Glutamatergic neuron (in vitro differentiated cells): ENCODE measurements at places on chromosomes 6 and 20.

- DNase-seq: no peak
These were observed 59.2 kb upstream of the TINAG start for GRCh38 chr6:54248994-54249393.

DNA sequence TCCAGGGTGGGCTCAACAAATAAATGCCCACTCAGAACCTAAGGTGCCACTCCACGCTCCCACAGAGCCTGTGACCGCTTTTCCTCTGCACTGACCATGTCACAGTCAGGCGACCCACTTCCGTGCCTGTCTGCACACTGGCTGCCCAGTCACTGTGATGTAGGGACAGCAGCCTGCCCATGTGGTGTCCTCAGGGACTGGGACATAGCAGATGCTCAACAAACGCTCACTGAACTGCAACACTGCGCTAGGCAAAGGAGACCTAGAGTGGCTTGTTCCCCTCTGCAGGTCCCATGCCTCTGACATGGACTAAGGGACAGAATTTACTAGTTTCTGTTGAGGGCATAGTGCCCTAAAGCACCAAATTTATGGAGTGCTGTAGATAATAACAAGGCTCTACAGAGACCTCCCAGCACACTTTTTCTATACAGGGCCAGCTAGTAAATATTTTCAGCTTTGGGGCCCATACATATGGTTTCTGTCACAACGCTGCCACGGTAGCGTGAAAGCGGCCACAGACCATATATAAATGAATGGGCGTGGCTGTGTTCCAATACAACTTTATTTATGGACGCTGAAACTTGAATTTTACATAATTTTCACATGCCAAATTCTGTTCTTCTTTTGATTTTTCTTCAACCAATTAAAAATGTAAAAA lies 57.8 kb upstream of the MRPS10 start:
- DNase-seq: no peak

- DNase-seq: no peak
These were observed 744 bp downstream of the RIOK1 start for GRCh38 chr6:7390226-7390878.

DNA sequence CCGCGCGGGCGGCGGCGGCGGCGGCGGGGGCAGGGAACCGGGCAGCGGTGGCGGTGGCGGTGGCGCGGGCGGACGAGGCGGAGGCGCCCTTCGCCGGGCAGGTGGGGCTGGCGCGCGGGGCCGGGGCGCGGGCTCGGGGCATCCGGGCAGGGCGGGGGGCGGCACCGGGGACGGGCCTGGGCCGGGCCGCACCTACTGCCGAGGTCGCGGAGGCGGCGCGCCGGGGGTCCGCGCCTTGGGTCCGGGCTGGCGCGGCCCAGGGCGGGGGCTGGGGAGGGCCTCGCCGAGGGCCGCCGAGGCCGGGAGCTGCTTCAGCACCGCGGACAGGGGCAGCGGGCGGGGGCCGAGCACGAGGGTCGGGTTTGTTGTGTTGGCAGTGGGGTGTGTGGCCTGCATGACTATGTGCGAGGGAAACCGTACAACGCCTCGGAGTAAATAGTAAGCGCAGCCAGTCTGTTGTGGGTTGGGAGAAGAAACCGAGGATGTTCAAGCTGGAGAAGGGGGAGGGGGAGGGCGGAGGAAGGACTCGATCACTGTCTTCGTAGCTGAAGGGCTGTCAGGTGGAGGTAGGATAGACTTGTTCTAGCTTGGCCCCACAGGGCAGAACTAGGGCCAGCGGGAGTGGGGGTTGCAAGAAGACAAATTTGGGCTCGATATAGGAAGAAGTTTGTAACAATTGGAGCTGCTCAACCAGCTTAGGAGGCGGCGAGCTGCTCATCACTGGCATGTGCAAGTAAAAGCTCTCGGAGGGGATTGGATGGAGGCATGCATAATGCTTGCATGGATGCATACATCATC lies 593 bp downstream of the MMP24 start:
- DNase-seq: peak; percentile 54

GRCh38 chr20:63678071-63678470 lies 18.4 kb upstream of the TNFRSF6B start:
- DNase-seq: no peak

- DNase-seq: no peak
These were observed 604 bp upstream of the RAB5IF start for GRCh38 chr20:36604952-36605398.

- no peak for DNase-seq
These were observed 603.9 kb downstream of the HDGFL1 start for GRCh38 chr6:23173234-23173633.

DNA sequence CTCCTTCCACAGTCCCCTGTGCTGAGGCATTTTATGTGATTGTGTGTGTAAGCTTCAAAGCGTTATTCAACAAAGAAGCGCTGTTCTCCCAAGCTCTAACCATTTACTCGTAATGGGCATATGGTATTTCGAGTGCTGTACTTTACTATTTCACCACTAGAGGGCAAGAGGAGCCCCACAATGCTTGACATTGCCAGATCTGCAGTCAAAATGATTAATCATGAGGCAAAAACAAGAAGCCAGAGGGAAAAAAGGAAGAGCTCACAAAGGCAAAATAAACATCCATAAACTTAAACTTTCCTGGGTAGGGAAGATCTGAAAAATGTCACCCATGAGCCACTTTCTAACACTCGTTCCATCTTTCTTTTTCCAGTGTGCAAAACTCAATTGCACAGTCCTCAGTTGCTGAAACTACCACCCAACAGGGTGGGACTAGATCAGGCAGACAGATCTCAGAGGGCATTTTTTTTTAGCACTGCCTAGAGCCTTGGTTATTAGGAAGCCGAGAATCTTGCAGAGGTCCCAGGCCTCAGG lies 215.0 kb upstream of the PLCB4 start:
- DNase-seq: no peak

DNA sequence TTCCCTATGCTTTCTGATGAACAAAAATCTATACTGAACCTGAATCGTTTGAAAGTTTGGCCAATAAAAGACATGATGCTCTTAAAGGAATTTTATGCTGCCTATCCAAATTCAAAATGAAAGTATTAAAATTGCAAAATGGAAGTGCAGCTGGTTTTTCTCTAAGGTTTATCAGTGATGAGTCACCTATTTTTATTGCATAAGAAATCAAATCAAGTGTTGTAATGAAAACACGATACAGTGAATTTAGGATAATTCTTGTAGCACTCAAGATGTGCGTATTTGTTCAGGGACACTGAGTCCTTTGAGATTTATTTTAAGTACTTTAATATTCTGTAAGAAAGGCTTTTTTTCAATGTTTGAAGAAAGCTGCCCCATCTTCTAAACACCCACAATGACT lies 409.5 kb downstream of the ADGRB3 start:
- no peak for DNase-seq

DNA sequence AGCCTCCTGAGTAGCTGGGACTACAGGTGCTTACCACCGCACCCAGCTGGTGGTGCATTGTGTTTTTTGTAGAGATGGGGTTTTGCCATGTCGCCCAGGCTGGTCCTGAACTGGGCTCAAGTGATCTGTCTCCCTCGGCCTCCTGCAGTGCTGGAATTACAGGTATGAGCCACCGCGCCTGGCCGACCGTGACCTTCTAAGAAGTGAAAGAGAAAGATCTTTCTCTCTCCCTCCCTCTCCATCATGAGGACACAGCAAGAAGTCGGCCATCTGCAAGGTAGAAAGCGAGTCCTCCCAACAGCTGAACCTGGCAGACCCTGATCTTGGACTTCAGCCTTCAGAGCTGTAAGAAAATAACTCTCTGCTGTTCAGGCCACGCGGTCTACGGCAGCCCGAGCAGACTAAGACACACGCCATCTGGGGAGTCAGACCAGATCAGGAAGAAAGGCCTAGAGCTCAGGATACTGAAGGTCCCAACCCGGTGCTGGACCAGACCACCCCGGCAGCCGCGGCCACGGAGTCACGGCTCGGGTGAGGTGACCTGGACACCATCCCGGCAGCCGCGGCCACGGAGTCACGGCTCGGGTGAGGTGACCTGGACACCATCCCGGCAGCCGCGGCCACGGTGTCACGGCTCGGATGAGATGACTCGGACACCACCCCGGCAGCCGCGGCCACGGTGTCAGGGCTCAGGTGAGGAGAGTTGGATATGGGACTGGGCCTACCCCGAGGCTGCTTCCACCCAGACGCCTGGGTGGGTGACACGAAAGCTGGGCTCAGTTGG lies 9.6 kb downstream of the GMEB2 start:
- DNase-seq: no peak

GRCh38 chr20:2596673-2597279 lies 55.7 kb upstream of the NOP56 start:
- no peak for DNase-seq

- DNase-seq: no peak
These were observed 64.9 kb upstream of the NUP153 start for GRCh38 chr6:17771609-17772008.

DNA sequence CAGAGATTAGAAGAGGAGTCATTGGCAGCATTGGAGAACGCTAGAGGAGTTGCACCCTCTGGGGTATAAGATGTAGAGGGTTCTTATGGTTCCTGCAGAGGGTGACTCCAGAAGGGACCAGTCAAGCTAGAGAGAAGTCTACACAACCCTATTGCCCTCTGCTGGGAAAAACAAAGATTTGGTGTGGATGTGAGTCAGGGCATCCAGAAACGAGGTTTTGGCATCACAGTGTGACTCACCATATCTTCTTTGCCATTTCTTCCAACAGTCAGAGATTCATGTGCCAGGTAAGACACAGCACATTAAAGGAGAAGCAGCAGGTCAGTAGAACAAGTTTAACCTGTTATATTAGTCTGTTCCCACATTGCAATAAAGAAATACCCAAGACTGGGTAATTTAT lies 598.8 kb downstream of the MAFB start:
- no peak for DNase-seq

DNA sequence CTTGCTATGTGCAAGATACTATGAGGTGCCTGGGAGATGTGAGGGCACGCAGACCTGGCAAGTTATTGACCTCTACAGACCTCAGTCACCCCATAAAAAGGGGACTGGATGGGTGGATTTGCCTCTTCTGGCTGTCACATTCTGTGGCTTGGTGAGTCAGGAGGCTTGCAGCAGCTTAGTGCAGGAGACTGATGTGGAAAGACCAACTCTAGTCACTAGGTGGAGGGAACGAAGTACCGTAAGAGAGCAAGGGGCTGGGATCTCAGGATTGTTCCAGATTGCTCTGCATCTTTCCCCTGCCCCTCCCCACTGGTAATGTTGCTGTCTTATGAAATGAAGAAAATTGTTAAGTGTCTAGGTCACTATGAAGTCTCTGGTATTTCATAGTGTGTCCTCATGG lies 3.3 kb downstream of the MAPRE1 start:
- DNase-seq: no peak

DNA sequence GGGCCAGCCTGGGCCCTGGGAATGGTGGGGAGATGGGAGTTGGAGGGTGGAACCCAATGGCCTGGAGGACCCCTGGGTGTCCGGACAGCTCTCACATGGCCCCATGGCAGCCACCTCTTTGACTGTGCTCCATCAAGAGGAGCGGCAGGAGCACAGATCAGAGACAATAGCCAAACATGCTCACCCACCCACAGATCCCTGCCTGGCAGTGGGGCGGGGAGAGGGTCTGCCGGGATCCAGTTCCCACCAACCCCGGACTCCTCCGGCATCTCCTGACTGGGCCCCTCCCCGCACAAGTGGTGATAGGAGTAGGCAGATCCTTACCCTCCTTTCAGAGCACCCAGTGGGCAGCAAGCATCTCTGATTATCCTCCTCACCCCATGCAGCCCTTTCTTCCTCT lies 31.9 kb upstream of the MRPS18A start:
- DNase-seq: no peak

- no peak for DNase-seq
These were observed 50.1 kb upstream of the EDN3 start for GRCh38 chr20:59250293-59250692.

DNA sequence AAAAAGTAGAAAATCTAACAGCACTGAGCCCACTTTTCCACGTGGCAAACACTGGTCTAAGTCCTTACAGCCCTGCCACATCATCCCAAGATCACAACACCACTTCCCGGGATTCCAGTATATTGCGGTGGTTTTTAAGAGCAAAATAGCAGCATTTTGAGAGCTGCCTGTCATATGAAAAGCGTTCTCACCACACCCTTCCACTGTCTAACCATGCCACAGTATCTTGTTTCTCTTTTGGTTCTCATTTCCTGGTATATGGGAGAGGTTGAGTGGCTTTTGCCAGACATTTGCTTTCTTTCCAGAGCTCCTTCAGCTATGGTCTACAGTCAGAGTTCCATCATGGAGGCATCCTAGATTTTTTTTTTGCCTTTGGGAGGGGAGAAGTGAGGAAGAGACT lies 243.0 kb downstream of the TSHZ2 start:
- no peak for DNase-seq

- no peak for DNase-seq
These were observed 1.3 kb downstream of the VWA7 start for GRCh38 chr6:31775633-31776484.

- DNase-seq: no peak
These were observed 341.6 kb downstream of the QKI start for GRCh38 chr6:163756079-163756478.

GRCh38 chr20:11918391-11918845 lies 725 bp downstream of the BTBD3 start:
- no peak for DNase-seq

DNA sequence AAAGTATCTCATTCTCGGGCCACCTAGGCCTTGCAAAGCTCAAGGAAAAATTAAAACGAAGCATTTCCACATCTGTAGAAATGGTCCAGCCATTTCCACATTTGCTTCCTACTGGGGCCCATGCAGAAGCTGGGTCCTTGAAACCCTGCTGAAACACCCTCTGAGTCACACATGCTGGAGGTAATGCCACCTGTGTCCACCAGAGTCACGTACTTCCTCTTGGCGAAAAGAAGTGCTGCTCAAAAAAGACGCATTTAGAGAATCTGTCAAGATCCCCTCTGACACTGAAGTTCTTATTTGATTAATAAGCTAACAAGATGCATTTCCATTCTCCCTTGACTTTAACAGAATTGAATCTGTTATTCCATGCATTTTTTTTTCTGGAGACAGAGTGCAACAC lies 423.2 kb downstream of the PREX1 start:
- no peak for DNase-seq

DNA sequence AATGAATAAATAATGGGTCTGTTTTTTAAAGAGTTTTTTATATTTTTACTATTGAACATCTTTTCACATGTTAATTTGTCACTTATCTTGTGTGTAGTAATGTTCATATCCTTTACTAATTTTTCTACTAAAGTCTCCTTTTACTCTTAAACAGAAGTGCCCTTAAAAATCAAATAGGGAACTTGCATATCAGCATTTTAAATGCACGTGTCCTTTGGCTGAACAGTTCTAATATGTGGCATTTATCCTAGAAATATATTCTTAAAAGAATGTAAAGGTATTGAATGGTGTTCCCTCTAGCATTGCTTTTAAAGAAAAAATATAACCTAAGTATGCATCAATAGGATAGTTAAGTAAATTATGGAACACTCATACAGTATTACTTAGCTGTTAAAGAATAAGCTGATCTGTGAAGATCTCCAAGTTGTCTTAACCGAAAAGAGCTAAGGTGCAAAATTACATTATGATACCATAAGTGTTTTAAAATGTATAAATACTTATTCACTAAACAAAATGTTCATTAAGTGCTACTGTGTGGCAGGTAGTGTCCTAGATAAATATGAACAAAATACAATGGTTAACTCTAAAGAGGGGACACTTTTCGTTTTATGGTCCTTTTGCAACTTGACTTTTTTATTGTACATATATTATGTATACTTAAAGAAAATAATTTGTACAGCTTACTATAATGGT lies 631 bp upstream of the PGBD1 start:
- no peak for DNase-seq
